Stromal cell of bone marrow (primary cell): ENCODE measurements at places on chromosomes 1 and 21.
A peak's percentile ranks its signal among the peaks of the same experiment; 100 is the strongest.

GRCh38 chr1:234474375-234474774 lies 4.6 kb downstream of the TARBP1 start:
- DNase-seq, result no peak

DNA sequence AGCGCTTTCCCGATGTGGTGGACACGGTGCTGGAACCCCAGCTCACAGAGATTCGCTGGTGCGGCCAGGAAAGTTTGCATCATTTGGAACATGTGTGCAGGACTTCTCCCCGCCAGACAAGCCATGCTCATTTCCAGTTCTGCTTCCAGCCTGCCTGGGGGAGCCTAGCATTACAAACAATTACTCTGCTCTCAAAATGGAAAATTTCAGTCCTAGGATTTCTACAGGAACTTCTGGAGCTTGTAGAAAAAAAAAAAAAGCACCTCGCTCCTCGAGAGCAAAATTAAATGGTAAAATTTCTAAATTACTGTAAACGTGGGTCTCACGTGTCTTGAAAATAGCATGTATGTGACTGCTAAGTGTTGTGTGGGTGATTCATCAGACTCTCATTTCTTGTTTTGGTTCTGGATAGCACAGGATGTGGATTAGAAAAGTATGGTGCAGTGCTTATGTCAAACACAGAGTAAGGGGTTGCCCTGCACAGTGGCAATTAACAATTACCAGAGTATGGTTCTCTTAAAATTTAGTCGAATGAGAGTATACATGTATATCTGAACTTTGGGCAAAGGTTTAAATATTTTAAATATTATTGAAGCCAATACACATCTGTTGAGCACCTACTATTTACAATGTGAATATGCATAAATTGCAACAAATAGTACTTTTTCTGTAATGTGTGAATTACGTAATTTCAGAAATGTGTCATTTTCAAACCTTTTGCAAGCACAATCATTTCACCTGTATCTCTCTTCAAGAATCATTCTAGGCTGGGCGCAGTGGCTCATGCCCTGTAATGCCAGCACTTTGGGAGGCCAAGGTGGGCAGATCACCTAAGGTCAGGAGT lies 61.8 kb upstream of the PTGFRN start:
- peak; percentile 42 for DNase-seq

DNA sequence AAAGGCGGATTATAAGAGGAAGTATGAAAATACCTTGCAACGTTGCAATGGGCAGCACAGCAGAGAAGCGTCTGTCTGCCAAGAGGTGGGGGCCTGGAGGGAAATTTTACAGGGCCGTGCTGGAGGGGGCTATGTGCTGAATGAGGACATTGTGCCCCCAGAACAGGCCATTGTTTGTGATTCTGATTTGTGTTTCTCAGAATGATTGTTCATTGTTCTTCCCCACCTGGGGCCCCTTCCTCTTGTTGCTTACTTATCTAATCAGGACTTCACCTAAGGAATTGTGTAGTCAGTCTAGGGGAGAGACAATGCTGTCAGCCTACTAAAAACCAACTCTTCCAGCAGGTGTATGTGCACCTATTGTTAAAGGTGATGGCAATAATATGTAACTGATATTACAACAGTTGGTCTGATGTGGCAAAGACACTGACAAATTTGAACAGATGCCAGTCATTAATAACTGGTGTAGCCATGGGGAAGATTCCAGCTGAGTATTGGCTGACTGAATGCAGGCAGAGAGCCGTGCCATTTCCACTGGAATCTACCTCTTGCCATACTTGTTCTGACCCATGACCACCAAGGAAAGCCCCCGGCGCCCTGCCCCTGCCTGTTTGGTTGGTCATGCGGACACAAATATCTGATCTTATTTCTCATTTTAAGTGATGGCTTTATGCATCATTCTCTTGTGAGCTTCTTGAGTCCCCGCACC lies 45.2 kb upstream of the PSEN2 start:
- no peak for DNase-seq

GRCh38 chr1:235859789-235860188 lies 6.9 kb downstream of the LYST start:
- no peak for DNase-seq

DNA sequence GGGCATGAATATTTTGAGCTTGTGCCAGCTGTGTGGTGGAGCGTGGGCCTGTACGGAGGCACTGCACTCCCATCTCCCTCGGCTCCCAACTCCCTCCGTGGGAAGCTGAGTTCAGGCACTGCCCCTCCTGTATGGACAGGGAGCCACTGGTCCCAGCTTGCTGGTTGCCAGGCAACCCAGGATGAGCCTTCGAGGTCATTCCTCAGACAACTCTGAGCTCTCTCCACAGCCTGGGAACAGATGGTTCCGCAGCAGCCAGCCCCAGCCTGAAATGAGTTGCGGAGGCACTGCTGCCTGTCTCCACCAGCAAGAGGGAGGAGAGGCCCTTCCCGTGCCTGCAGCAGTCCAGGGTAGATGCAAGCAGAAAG lies 58.4 kb upstream of the TENT5B start:
- no peak for DNase-seq
